ENCODE measurements at places on chromosomes 2 and 18.

- no peak for DNase-seq
Measured at GRCh38 chr18:59604877-59605276, 92.3 kb downstream of the CCBE1 start.

- DNase-seq: no peak
Measured at GRCh38 chr2:85095094-85095493, 38.1 kb upstream of the TCF7L1 start.

DNA sequence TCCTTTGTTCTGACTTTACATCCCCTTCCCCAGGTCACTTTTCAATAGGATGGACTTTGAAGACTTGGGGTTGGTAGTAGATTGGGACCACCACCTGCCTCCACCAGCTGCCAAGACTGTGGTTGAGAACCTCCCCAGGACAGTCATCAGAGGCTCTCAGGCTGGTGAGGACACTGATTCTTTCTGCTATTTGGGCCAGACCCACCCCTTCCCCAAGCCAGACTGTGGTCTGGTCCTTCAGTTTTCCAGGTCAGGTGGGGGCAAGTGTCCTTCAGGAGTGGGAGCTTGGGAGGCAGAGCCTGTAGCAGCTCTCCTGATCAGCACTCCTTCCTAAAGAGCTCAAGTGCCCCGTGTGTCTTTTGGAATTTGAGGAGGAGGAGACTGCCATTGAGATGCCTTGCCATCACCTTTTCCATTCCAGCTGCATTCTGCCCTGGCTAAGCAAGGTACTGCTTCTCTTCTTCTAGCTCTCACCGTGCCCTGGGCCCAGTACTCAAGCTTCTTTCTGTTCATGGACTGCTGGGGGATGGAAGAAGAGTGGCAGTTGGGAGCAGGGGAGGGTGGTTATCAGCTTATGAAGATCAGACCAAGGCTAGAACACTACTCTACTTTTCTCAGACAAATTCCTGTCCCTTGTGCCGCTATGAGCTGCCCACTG is 1.1 kb downstream of the RNF181 start:
- no peak for DNase-seq

DNA sequence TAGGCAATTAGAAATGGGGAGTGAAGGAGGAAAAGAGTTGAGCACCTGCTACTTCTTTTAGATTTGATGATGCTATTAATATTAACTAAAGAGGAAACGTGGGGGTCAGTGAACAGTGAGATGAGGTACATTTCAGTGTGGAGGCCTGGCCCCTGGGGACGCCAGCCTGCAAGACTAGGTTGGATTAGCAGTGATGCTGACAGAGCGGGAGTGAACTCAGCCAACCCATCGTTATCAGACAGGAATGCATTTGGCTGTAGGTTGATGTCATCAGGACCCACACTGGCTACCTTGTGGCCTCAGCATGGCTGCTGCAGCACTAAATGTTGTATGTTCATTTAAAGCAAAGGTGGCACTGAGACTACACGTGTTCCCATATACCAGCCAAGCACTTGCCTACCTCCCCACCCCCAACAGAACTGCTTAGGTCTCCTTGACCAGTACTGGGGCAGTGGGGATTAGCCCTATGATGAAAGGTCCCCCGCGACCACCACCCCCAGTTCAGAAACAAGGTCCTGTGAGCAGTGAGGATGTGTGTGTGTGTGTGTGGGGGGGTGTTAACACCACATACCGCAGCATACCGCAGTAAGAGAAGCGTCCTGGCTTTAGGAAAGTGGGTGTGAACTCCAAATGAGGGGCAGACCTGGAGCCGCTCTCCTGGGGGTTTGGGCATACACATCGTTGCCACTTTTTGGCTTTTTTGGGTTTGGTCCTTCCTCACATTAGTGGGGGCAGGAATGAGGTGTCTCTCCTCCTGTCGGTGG is 26.0 kb downstream of the DGKD start:
- no peak for DNase-seq

Measured in posterior cingulate gyrus (tissue), 11 donors.